ENCODE measurements at places on chromosomes 11 and 22.

DNA sequence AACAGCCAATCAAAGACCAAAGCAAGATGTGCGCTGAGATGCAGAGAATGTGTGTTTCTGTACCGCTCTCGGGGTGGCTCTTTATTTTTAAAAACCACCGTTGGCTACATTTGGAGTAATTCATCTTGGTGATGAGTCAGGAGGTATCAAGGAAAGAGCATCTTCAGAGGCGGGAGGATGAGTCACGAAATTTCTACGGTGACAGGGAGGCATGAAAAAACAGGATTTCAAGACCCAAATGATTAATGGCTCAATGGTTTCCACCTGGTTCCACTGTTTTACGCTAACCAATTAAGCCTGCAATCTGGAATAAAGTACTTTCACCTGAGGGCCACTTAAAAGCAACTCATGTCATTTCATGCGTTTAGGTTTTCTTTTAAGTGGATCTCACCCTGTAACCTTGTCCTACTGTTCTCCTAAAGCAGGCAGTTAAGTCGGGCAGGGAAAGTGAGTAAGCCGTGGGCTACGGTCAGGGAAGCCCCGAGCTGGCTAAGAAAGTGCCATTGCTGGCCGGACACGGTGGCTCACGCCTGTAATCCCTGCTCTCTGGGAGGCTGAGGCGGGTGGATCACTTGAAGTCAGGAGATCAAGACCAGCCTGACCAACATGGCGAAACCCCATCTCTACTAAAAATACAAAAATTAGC is 74.6 kb downstream of the CELSR1 start:
- peak; percentile 90 for DNase-seq

- DNase-seq, result no peak
These were observed 7.9 kb downstream of the TIGD3 start for GRCh38 chr11:65362320-65362931.

- no peak for DNase-seq
These were observed 139.8 kb downstream of the GRIK4 start for GRCh38 chr11:120651396-120651795.

DNA sequence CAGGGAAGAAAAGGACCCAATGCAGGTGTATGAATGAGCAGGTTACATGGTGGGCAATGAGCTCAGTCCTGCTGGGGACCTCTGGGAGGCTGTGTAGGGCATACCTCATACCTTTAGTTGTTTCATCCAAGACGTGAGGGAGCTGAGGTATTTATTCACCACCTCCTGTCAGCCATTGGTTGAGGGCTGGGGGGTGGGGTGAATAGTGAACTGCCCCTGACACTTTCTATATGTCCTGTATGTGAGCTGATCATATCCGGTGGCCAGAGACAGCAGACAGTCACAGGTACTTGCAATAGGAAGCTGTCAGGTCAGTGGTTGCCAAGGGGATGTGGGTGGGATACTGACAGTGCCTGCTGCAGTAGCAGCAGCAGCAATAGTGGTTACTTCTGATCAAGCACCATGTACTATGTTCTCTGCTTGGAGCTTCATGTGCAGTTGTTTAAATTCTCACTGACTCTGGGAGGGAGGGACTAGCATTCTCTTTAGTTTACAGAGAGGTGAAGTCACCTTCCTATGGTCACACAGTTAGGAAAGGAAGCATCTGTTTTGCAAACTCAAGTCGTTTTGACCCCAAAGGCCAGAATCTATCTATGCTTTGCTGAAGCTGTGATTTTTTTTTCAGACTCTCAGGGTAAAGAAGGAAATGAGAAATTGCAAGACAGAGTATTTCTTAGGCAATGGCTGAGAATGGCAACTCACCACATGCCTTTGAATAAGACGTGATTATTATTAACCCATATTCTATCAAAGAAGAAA is 54.0 kb downstream of the MIAT start:
- DNase-seq, result no peak
